ENCODE measurements at places on chromosomes 16 and 17.

DNA sequence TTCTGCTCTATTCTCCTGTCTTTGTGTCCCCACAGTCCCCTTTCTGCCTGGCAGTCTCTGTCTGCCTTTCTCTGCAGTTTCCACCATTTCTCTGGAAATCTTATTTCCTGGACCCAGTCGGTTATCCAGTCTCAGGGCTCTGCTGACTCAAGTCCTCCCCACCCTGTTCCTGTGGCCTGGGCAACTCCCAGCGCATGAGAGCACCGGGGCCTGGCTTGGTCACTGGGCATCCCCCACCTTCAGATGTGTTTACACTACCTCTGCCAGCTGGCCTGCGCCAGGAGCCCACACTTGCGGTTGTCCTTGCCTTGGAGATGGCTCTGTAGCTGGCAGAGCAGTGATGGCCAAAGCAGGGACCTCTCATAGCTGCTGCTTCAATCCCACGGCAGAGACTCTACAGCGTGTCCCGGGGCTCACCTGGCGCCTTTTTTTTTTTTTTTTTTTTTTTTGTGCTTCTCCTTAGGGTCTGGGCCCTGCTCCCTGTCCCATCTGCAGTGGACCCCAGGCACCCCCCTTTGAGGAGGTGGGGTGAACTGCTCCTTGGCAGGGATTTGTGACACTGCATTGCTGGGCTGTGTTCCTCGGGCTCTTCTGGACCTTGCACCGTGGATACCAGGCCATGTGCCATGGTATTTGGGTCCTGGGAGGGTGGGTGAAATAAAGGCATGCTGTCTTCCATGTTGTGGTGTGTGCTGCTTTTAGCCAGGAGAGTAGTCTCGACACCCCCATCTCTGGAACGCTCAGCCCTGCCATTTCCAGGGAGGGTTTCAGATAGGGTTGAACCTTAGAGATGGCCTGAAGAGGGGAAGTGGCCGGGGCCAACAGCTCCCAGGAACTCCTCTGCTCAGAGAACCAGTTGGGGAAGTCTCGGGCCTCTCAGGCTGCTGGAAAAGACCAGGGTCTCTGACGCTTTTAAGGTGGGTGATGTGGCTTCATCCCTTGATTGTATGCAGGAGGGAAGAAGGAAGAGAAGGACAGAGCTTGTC, 17.5 kb downstream of the GUCY2D start:
- DNase-seq = no peak

- DNase-seq = no peak
Measured at GRCh38 chr17:1160591-1161390, 19.0 kb downstream of the ABR start.

DNA sequence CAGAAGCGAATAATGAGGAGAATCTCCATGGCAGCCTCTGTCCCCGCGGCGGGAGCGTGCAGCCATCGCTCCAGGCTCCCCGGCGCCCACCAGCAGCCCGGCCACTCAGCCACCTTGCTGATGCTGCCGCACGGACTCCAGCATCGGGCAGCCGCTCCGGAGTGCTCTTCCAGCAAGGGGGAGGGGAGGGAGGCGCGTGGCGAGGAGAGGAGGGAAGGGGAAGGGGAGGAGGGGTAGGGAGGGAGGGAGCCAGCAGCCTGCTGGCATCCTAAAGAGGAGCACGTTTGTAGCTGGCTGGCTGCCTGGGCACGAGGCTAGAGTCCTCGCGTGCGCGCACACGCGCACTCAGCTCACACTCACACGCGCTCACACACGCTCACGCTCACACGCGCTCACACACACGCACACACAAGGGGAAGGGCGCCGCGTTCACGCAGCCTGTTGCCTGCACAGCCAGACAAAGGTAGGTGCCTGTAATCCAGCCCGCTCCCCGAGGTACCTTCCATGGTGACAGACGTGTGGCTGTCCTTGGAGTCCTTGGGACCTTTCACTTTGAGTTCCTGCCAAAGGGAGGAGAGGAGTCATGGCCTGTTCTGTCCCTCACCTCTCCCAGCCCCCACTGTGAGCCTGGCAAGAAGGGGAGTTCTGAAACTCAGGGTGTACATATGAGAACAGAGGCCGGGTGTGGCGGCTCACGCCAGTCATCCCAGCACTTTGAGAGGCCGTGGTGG, 82.1 kb downstream of the TIMM22 start:
- no peak for DNase-seq

DNA sequence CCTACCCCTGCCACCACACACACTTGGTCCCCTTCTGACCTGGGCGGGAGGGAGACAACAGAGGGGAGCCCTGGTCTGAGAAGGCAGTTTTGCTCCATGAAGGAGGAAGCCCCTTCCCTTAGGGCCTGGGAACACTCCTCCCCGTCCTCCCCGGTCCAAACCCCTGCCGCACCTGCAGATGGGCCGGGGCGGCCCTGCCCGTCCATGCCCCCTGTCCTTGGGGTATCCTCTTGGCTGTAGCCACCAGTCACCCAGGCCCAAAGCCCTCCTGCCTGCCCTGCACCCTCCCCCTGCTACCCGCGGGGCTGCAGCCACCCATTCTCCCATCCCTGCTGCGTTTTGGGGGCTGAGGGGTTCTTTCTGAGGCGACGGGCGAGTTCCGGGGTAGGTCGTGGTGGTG, 33.9 kb downstream of the GSE1 start:
- no peak for DNase-seq

GRCh38 chr17:31456814-31457213, 65.3 kb downstream of the RAB11FIP4 start:
- no peak for DNase-seq

DNA sequence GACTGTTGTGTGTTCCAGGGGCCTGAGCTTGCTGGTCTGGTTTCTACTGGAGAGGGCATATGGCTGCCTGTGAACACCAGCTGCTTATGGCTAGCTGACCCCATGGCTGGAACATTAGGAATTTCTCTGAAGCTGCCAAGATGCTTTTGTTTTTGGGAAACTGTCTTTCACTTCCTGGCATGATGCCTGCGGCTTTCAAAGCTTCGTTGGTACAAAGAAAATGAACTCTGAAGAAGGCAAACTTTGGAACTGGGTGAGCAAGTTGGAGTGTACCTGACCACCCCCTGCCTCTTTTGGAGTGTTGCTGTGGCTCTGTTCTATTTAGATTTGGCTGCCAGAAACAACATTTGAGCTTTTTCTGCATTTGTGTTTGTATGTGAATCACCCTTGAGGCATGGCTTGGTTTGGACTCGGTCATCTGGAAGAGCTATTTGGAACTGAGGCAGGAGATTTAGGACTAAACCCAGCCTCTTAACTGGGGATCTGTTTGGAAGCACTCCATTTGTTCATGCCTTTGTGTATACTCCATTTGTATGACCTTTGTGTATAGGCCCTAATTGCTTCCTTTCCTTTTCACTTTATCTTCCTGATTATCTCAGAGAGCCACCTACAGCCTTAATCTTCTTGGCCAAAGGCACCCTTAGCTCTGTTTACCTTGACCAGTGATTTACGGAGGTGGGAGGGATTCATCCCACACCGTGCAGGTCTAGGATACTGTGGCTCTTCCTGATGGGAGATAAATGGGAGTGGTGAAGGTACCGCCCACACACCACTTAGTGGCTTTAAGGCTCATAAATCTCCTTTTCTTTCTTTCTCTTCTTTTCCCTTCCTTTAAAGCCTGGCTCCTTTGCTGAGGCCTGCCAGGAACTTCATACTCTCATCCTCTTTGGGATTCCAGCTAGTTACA, 7.3 kb upstream of the CPHXL start:
- DNase-seq = no peak

DNA sequence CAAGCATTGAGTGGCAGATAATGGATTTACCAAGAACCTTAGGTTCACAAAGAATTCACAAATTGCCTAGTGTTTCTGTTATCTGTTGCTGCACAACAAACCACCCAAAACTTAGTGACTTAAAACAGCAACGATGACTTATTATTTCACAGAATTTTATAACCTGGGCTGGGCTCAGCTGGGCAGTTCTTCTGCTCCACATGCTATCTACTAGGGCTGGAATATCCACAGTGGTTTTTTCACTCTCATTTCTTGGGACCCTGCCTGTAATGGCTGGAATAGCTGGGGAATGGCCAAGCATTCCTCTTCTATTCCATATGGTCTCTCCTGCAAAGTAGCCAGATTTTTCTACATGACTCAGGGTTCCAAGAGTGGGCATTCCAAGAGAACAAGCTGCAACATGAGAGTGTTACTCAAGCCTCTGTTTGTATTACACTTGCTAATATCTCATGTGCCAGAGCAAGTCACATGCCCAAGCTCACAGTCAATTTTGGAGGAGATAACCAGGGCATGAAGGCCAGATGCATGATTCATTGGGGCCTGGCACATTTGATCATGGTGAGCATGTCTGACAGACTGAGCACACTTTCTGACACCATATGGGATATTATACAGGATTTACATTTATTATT, 4.9 kb upstream of the PSMD7 start:
- DNase-seq = no peak

GRCh38 chr16:48535369-48535787, 74.6 kb downstream of the N4BP1 start:
- DNase-seq = no peak

GRCh38 chr17:19755821-19756510, 7.9 kb upstream of the ALDH3A1 start:
- DNase-seq = no peak

DNA sequence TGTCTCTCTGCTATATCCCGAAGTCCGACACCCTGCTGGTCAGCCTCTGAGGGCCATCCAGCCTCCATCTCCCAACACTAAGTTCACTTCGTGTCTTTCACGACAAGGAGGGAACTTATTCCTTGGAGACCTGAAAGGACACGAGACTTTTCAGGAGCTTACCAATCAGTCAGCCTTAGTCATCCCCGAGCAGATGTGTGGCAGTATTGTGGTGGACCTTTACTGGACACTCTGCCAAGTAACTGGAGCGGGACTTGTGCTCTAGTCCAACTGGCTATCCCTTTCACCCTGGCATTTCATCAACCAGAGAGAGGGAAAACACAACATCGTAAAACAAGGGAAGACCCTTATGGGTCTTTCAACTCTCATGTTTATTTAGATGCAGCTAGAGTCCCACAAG, 87.1 kb downstream of the EMP2 start:
- DNase-seq = no peak

DNA sequence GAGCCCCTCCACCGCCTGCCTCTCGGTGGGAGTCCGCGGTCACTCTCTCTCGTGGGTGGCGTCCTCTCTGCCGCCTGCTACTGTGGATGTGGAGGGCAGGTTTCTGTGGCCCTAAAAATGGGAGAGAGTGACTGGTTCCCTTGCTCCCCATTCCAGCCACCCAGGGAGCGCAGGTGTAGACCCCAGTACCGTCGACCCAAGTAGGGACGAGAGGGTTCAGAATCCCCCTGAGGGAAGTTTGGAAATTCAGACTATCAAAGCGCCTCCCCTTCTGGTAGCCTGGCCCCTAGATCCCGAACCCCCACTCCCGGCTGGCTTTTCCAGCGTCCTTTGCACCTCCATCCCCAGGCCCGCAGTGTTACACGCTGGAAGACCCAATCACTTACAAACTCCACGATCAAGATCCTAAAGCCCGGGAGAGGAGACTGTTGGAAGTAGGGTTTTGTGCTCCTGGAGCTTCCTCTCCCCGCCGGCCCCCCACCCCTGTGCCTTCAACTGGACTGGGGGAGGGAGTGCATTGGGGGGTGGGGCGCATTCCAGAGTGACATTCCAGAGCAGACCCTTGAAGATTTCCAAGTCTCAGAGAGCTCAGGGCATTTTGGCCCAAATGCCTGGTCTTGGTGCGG, 991 bp downstream of the GPRC5C start:
- no peak for DNase-seq
